Fibroblast of skin of right quadriceps (primary cell): ENCODE measurements at places on chromosomes 7 and 10.

GRCh38 chr7:156139112-156139511 lies 326.8 kb upstream of the SHH start:
- DNase-seq = no peak

DNA sequence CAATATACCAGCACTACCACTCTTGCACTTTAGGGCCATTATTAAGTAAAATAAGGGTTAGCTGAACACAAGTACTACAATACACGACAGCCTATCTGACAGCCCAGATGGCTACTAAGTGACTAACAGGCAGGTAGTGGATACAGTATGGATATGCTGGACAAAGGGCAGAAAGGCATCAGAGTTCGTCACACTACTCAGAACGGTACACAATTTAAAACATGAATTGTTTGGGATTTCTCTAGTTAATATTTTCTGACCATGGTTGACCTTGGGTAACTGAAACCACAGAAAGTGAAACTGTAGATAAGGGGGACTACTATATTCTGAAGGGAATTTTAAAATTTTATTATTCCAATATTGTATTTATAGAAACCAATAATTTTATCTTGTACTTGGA lies 101.3 kb upstream of the SKAP2 start:
- no peak for DNase-seq

GRCh38 chr7:32522746-32523530 lies 27.6 kb downstream of the AVL9 start:
- DNase-seq = no peak

DNA sequence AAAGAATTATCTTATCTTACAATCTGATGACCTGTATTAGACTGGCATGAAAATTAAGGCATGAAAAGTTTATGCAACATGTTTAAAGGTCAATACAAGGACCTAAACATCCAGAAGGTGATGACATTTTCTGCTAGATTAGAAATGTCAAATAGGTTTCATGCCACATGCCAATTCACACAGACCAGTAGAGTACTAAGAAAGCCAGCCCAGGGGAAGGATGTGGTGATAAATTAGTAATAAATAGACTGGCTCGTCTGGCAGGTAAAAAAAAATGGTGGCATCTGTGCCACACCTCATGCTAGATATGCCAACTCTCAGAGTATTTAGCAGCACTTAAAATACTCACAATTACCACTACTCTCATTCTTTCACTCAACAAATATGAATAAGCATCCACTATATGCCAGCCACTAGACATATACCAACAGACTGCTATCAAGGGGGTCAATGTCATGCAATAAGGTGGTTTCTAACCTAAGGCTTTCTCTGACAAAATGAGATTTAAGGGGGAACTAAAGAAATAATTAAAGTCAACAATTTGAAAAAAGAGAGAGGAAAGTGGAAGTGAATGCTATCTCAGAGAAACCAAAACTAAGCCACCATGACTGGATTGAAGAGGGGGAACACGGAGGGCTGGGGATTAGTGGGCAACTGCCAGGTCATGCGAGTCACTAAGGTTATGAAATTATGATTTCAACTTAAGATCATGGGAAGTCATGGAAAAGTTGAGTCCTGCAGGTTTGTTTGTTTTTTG lies 83.5 kb downstream of the SGMS1 start:
- DNase-seq = no peak

DNA sequence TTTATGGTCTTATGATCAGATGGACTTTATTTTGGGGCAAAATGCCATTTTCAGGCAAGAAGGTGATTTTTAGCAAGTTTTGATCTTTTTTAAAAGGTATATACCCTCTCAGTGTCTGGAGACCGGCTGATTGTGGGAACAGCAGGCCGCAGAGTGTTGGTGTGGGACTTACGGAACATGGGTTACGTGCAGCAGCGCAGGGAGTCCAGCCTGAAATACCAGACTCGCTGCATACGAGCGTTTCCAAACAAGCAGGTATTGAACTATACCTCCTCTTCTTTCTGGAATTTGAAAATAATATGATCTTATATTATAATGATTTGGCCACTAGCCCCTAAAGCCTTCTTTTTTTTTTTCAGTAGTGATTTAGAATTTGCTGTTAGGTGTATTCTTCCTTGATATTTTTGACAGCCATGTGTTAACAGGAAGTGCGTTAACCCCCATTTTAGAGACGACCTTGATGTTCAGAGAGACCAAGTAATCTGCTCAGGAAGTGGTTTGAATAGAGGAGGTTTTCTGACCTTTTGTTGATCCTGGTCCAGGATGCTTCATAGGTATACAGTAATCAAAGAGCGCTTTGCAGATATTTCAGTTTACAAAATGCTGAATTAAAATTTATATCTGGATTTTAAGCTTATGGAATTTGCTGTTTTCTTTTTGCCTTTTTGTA lies 6.2 kb downstream of the BUB3 start:
- DNase-seq = no peak

DNA sequence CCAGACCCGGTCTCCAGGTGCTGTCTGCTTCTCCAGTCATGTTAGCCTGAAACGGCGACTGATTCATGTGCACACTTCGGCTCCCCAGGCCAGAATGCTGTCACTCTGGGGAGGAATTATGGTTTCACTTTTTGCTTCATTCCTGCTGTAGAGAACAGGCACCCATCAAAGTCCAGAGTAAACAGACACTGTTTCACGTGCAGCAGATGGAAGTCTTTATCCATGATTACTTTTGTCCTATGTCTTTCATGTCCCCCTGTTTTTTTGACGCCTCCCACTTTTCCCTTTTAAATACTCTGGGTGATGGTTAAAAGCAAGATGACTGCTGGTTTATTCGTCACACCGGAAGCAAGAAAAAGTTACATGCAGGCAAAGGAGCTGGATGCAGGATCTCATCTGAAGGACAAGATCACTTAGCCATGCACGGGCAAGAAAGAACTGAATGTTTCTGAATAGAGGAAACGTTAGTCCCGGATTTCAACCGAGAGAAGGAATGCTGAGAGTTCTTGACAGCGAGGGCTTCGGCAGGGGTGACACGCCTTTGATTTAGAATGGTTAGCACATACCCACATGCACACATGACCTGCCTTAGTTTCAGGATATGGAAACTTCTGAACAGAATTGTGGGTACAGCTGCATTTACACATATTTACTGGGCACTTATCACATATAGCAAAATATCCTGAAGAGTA lies 250.0 kb upstream of the KLF6 start:
- peak; percentile 57 for DNase-seq
